ENCODE measurements at places on chromosomes 7 and 10. TPM values are rescaled to one million over a fixed set of nuclear protein-coding genes. Genes with fewer than 3 reads are reported as not detected.

GRID1 gene
- total RNA-seq = not detected

MRPL43 gene
- total RNA-seq = 47.4 TPM

OPTN gene
- 129 TPM for total RNA-seq

COMTD1 gene
- total RNA-seq = 38.6 TPM

PDE6C gene
- total RNA-seq = not detected

All from activated naive CD4-positive, alpha-beta T cell treated with anti-CD3 and anti-CD28 coated beads, Interleukin-2, amount 10 ng/mL, durations not matched to agents 5 hours and 36 hours (primary cell).